Fibroblast of skin of right quadriceps (primary cell): ENCODE measurements at places on chromosomes 12 and 14.

GRCh38 chr14:92656306-92657081 is 91.9 kb downstream of the LGMN start:
- DNase-seq: no peak

GRCh38 chr12:22904485-22904884 is 279.5 kb downstream of the ETNK1 start:
- DNase-seq: no peak

DNA sequence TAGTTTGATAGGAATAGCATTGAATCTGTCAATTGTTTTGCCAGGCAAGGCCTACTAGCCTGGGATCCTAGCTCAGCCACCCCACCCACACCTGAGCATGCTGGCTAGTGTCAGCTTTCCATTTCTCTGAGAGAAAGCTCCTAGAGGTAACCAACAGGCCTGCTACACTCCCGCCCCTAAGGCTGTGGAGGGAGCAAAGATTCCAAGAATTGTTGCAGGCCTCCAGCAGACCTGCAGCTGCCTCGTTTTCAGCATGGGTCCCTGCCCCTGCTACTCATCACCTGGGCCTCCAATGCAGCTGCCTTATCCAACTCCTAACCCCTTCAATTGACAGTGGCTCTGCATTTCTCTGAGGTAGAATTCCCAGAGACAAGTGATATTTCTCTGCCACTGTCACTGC is 852.4 kb upstream of the MDGA2 start:
- no peak for DNase-seq

DNA sequence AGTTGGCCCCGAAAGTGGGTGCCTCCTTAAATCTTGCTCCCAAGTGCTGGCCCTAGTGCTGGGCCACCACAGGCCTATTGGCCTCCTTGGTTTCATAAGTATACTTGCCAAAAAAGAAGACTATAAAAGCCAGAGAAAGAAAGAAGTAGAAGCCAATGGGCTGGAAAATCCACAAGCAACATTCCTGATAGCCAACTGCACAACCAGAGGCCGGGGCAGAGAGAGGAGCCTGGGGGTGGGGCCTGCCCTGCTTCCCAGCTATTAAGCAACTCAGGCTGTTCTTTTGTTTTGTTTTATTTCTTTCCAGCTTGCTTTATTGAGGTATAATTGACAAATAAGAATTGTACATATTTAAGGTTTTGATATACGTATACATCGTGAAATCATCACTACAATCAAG is 177.2 kb upstream of the NTF3 start:
- DNase-seq: no peak

DNA sequence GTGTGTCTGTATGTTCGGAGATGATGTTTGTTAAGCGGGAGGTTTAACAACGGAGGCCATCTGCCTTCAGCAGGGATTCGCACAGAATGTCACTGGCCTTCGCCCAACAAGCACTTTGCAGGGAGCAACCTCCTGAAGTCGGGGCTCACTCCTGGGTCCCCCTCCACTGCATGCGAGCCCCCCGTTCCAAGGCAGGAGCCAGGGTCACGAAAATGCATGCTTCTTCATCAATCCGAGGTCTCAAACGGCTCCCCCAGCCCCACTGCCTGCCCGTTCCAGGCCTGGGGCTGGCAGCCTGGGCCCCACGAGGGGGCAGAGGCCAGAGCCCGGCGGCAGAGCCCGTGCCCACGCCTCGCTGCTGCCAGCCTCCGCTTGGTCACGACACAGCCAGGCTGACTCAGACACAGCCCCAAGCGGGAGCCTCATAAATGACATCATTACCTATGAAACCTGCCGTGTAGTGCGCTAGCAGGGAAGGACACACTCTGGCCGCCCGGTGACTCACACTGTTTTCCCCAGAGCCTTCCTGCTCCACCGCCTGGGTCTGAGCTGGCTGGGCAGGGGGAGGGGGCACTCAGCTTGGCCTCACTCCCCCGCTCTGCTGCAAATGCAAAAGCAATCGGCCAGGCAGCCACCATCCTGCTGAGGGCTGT is 169.5 kb upstream of the RTL1 start:
- peak; percentile 96 for DNase-seq

DNA sequence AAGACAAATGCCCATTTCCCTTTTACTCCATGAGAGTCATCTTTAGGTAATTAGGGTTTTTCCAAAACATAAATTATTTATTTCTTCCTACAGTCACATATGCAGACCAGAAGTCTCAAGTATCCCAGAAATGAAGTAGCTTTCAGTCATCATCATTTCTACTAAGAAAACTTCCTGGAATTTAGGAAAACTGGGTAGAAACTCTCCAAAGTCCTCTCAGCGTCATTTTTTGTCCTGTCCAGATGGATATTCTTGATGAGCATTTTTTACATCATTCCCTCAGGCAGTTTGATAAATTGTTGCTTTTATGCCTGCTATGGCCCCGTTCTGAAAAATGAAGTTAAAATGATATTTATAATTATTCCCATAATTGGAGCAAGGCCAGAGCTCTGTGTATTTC is 93.9 kb upstream of the DCN start:
- DNase-seq: peak; percentile 27

DNA sequence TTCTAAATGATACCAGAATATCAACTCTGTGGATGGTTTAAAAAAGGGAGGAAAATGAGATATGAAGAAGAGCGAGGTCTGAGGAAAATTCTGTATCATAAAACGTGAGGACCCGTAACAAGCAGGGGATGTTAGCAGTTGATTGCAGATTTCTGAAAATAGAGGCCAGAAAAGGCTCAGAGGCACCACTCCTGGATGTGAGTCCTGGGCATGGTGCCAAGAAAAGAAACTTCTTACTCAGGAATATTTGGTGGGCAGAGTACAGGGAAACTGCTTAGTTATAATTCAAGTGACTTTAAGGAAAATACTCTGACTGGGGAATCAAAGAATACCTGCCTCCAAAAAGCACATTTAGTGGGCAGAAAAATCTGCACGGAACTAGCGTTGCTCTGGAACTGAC is 85.5 kb downstream of the PRICKLE1 start:
- peak; percentile 34 for DNase-seq

DNA sequence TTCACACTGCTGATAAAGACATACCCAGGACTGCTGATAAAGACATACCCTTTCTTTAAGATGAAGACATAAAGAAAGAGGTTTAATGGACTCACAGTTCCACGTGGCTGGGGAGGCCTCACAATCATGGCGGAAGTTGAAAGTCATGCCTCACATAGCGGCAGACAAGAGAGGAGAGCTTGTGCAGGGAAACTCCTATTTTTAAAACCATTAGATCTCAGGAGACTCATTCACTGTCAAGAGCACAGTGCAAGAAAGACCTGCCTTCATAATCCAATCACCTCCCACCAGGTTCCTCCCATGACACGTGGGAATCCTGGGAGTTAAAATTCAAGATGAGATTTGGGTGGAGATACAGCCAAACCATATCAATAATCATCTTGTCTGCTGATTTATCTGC is 278.1 kb downstream of the SLC6A15 start:
- DNase-seq: no peak

DNA sequence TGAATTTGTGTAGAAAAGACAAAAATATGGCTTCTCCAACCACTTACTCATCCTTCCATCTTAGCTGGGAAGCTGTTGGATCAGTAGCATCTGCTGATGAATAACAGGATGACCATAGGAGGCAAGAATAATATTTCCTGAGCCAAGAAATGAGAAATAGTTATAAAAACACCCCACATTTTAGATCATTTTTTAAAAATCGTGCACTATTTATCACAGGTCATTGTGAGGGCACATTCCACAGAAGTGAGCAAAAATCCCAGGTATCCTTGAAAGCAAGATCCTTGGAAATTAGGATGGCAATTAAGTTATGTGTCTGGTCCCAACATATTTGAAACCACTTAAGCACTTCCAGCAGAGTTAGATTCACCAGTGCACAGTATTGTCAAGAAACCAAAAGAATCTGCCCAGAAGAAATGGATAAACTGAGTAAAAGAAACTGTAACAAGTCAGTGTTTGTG is 8.4 kb downstream of the FAR2 start:
- peak; percentile 69 for DNase-seq

DNA sequence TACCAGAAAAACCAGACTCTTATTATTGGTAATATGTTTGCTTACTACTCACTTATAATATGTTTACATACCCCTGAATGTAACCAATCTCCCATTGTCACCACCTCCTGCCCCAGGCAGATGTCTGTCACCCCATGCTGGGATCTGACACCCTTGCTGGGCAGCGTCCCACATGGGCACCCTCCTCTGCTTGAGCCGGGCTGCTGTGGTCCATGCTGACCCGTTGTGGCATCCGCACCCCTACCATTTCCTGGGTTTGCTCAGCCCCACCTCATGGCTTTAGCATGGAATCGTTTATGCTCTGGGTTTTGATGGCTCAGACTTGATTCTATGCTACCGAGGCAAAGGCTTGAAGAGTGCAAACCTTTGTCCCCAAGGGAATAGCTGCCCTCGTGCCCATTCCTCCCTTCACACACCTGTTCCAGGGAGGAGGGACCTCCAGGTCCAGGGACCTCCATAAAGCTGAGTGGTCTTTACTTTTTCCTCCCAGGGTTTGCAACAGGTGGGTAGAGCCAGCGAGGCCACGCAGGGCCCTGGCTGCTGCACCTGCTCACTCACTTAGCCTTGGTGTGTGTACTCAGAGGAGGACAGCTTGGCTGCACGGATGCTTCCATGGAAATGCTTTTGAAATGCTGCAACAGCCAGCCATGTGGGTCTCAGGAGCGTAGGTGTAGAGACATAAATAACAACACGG is 68.7 kb downstream of the PRMT8 start:
- no peak for DNase-seq

DNA sequence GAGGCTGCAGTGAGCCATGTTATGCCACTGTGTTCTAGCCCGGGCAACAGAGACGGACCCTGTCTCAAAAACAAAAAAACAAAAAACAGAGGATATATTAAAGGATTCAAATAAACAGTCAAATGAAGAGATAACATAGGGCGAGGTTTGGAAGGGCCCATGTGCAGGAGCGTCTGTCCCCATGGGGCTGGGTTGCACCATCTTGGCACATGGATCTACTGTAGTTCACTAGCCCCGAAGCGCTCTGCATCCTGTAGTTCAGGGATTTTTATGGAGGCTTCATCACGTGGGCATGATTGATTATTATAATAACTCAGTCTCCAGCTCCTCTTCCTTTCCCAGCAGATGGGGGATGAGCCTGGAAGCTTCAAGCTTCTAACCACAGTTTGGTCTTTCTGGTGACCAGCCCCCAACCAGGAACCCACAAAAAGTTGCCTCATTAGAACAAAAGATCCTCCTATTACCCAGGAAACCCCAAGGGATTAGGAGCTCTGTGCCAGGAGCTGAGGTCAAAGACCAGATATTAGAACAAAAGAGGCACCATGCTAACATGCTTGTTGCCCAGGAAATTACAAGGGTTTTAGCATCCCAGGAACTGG is 59.9 kb downstream of the HCAR2 start:
- DNase-seq: peak; percentile 62

DNA sequence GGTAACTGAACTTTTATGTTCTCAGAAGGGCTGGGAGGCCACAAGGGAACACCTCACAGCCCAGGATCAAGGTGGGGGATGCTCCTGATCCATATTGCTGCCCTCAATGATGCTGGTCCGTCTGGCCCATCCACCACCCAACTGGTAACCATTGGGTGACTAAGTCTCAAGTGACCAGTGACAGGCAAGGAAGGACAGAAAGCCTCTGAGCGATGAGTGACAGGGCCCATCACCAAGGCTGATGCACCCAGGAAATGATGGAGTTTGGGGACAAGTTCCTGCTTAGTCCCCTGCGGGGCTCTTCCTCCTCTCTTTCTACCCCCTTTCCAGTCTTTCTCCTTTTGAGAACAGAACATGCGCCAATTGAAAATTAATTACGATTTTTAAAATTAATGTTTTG is 2.6 kb upstream of the MMP19 start:
- no peak for DNase-seq

GRCh38 chr14:58414845-58415244 is 12.5 kb downstream of the TIMM9 start:
- no peak for DNase-seq

DNA sequence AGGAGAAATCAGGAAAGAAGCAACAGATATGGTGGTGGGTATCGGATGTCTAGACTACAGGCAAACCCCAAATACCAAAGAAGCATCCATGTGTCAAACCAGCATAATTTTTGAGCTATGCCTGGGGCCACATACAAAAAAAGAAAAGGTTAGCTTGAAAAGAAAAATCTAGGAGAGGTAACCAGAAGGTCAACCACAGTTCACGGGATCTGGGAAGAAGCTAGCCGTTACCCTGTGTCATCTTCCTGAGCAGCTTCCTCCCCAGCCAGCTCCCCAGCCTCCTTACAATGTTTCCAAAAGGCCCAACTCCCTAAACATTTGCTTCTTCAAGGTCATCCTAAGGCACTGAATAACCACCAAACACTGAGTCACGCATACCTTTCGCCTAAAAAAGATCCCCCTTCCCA is 3.1 kb downstream of the SINHCAF start:
- peak; percentile 74 for DNase-seq

GRCh38 chr12:116354950-116355783 is 77.7 kb upstream of the MED13L start:
- peak; percentile 25 for DNase-seq

DNA sequence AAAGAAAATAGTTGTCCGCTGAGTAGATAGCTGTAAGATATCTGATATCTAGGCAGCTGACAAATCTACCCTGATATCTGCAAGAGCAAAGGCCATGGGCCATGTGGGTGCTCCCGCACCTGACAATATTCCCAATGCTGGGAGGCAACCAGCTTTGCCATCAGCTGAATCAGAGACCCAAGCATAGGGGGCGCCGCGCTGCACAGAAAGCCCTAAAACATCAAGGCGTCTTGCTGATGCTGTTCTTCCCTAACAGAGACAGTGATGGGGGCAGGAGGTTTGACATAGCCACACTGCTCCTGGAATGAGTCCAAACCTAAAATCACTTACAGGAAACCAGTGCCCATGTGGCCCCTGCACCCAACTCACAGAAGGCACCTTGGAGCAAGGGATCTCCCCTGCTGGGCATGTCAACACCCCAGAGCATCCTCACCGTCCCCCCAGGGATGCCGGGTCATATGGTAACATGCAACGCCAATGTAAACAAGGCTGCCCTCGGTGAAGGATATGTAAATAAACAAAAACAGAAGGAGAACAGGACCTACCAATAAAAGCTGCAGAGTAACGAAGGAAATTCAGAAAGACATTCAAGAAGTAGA is 199.5 kb downstream of the TMEM132D start:
- DNase-seq: no peak

DNA sequence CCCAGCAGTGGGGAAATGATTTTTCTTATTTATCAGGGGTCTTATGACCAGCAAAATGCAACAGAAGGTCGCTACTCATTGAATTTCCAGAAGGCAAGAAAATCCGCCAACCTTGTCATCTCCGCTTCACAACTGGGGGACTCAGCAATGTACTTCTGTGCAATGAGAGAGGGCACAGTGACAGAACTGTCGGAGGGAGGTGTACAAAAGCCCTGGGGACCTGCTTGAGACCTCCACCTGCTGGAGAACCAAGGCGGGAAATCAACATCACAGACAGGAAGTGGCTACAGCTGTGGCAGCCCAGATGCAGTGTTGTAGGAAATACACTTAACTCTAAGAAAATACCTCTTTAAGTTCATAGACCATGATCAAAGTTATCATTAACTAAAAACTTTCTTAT is 250.9 kb upstream of the OR4E1 start:
- no peak for DNase-seq
